ENCODE measurements at places on chromosomes 3 and 15. TPM values are rescaled to one million over a fixed set of nuclear protein-coding genes. Genes with fewer than 3 reads are reported as not detected.

The ZFAND6 gene
- total RNA-seq: 48.7 TPM

The IQCF5 gene
- not detected for total RNA-seq

The SETMAR gene
- 6.2 TPM for total RNA-seq

GRCh38 chr3:197168606-197169005 lies 129.8 kb downstream of the DLG1 start:
- H3K4me3 ChIP-seq: no peak overlapping the region
- no peaks in the 10 kb centered on the region for H3K27me3 ChIP-seq
- H3K36me3 ChIP-seq: peaks cover 5% of the 10 kb centered on the region
- peaks cover 5% of the 10 kb centered on the region for H3K4me1 ChIP-seq
- H3K27ac ChIP-seq: no peak overlapping the region
- DNase-seq: no peak

- peak; percentile 65 for DNase-seq
- peaks cover 14% of the 10 kb centered on the region for H3K36me3 ChIP-seq
- peaks cover 21% of the 10 kb centered on the region for H3K4me1 ChIP-seq
- H3K4me3 ChIP-seq: peak overlapping the region; percentile 5
- H3K27ac ChIP-seq: peak overlapping the region; percentile 68
- no peaks in the 10 kb centered on the region for H3K27me3 ChIP-seq
Observed at GRCh38 chr15:89068325-89068784, 19.9 kb upstream of the ABHD2 start.

DNA sequence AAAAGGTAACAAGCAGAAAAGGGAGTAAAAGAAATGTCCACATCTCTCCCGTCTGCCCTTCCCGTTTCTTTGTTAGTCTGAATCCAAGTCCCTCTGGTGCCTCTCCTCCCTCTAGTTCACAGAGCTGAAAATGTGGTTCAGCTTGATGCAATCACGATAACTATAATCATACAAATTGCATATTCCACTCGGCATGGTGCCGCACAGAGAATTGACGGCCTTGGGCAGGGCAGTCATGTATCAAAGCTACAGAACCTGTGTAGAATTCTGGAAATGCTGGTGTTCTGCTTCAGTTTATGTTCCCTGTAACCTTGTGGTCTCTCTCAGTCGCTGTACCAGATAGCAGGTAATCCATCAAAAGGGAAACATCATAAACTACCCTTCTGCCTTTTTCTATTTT lies 562.9 kb upstream of the CBLB start:
- H3K4me1 ChIP-seq: peaks cover 16% of the 10 kb centered on the region
- H3K36me3 ChIP-seq: peaks cover 4% of the 10 kb centered on the region
- H3K27ac ChIP-seq: no peak overlapping the region
- no peak for DNase-seq

DNA sequence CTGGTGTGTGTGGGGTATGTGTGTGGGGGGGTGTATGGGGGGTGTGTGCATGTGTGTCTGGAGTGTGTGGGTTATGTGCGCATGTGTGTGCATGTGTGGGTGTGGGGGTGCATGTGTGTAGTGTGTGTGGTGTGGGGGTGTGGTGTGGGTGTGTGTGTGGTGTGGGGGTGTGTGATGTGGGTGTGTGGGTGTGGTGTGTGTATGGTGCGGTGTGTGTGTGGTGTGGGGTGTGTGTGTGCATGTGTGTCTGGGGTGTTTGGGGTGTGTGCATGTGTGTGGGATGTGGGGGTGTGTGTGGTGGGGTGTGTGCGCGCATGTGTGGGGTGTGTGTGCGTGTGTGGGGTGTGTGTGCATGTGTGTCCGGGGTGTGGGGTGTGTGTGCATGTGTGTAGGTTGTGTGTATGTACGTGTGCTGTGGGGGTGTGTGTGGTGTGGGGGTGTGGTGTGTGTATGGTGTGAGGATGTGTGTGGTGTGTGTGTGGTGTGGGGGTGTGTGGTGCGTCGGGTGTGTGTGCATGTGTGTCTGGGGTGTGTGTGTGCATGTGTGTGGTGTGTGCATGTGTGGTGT lies 6.2 kb upstream of the OCA2 start:
- H3K27me3 ChIP-seq: peaks cover 33% of the 10 kb centered on the region
- no peak overlapping the region for H3K27ac ChIP-seq
- no peaks in the 10 kb centered on the region for H3K36me3 ChIP-seq
- no peak overlapping the region for H3K4me3 ChIP-seq
- peaks cover 18% of the 10 kb centered on the region for H3K4me1 ChIP-seq
